ENCODE measurements at places on chromosomes 4 and X. TPM values are rescaled to one million over a fixed set of nuclear protein-coding genes. Genes with fewer than 3 reads are reported as not detected.

NPFFR2 gene
- not detected for total RNA-seq

GRCh38 chr4:86306816-86307215, 53.0 kb downstream of the MAPK10 start:
- DNase-seq: no peak
- no peaks in the 10 kb centered on the region for H3K27me3 ChIP-seq
- peaks cover 21% of the 10 kb centered on the region for H3K4me1 ChIP-seq
- H3K27ac ChIP-seq: no peak overlapping the region

DNA sequence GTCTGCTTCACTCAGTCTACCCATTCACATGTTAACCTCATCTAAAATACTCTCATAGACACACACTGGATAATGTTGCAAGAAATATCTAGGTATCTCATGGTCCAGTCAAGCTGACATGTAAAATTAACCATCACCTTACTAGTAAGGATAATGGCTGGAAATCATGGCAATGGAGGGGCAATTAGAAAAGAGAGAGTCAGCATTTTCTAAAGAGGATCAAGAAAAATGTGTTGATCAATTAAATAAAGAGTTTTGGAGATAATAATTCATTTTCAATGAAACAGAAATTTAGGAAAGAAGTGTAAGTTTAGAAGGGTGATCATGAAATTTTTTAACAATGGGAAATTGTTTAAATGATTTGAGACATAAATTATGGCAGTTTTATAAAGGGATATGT, 1914.1 kb upstream of the IGFBP7 start:
- no peaks in the 10 kb centered on the region for H3K27me3 ChIP-seq
- no peak overlapping the region for H3K27ac ChIP-seq
- H3K4me3 ChIP-seq: no peak overlapping the region
- DNase-seq: no peak
- no peaks in the 10 kb centered on the region for H3K4me1 ChIP-seq

- no peak overlapping the region for H3K4me3 ChIP-seq
- H3K4me1 ChIP-seq: no peaks in the 10 kb centered on the region
- no peaks in the 10 kb centered on the region for H3K27me3 ChIP-seq
- no peak for DNase-seq
- no peak overlapping the region for H3K27ac ChIP-seq
Measured at GRCh38 chr4:89438102-89438831, 130.7 kb upstream of the GPRIN3 start.

SERTM2 gene
- total RNA-seq: not detected

DNA sequence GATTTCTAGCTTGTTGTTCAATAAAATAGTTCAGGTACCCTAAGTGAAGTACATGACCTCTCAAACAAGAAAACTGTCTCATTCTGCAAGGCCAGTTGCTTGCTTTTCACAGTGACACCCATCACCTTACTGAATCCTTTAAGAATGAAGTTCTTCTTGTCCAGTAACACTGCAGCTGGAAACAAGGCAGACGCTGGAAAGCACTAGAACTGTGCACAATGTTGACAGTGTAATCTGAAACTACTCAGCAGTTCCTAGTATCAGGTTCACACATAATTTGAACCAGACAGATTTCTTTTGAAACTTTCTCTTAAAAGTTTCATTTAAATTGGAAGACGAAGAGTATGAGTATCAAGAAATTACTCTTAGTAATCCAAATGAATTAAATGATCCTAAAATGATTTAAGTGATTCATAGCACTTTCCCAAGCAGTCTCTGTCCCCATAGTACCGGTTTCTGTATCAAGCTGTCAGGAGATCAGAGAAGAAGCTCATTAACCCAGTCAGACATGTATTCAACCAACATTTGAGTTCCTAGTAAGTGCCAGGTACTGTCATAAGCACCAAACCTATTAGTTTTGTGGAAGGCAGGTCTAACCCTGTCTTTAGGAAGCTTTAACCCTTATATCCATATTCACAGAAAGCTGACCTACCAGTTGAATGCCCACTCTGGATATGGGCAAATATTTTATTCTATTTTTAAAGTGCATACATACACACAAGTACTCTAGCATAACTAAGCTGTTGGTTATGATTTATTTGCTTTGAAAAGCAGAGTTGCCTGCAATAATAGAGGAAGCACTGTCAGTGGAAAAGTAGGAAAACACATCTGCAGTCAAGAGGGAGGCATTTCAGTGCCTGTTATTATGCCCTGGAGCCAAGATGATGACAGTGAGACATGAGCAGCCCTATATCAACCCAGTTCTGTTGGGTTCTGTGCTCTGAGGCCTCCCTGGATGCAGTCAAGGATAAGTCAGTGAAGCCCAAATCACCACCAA, 63.6 kb downstream of the PALLD start:
- no peak overlapping the region for H3K27ac ChIP-seq
- no peaks in the 10 kb centered on the region for H3K36me3 ChIP-seq
- no peaks in the 10 kb centered on the region for H3K27me3 ChIP-seq
- no peaks in the 10 kb centered on the region for H3K4me1 ChIP-seq
- no peak for DNase-seq

DNA sequence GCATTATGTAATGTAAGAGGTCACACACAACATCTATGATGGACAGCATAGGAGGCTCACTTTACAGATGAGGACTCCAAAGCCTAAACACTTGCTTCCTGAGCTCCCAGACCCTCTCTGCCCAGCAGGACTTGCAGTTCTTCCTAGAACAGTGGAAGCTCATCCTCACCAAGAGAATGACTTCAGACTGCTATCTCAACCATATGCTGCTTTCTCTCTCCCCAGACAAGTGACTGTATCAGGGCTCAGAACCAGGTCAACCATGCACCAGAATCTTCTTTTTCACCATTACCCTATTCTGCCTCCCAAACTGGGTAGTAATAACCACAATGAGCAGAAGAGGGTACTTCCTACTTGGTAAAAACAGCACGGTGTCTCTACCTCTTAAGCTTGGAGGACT, 12.2 kb downstream of the RNF150 start:
- no peak for DNase-seq
- H3K27me3 ChIP-seq: no peaks in the 10 kb centered on the region
- no peaks in the 10 kb centered on the region for H3K36me3 ChIP-seq
- H3K4me1 ChIP-seq: peaks cover 4% of the 10 kb centered on the region

GRCh38 chrX:122703762-122704161, 480.3 kb upstream of the GRIA3 start:
- H3K4me1 ChIP-seq: no peaks in the 10 kb centered on the region
- H3K36me3 ChIP-seq: no peaks in the 10 kb centered on the region
- no peak for DNase-seq
- no peak overlapping the region for H3K27ac ChIP-seq

SLC10A4 gene
- total RNA-seq: not detected

DNA sequence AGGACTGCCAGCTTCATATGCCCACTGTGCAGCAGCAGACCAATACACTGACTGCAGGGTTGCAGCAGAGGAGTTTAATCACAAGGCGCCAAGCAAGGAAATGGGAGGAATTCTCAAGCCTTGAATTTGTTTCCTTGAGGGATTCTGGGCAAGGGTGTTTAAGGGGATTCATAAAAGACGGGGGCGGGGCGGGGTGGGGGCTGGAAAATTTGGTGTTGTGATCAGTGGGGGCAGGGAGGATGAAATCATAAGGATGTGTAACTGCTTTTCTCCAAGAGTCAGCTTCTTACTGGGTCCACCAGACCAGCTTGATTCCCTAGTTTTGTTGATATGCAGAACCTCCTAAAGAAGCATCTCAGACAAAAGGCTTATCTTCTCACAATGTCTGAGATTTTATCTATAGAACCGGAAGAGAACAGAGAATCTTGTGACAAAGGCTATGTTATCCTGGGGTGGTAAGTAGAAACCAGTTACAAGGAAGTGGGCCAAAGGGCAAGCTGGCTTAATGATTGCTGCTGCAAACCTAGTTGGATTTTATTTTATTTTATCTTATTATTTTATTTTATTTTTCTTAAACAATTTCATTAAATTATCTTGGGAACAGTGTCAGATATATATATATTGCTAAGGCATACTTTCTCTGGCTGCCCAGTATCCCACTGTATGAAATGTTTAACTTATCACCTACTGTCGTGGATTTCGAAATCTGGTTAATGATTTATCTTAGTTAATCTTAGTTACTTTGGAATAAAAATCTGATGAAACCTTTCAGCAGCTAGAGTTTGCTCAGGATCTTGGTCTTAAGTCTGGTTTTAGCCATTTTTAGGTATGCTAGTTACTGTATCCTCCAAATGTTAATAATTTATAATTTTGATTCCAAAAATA, 276.4 kb downstream of the RPA4 start:
- no peak for DNase-seq
- H3K4me1 ChIP-seq: no peaks in the 10 kb centered on the region
- no peak overlapping the region for H3K4me3 ChIP-seq
- no peak overlapping the region for H3K27ac ChIP-seq

DNA sequence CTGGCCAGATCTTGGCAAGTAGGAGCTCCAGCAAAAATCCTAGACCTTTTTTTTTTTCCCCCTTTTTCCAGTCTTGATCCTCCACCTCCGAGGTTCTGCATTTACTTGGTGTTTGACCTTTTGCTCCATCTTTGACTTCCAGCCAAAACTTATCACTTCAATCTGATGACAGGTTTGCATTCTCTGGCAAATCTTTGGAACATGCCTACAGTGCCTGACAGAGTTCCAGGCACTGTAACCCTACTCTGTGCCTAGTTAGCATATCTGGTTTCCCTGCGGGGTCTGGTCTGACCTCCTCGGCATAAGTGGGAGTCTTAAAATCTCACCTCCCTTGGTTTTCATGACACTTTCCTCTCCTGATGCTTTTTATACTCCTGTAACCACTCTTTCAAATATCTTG, 39.4 kb upstream of the NR3C2 start:
- H3K36me3 ChIP-seq: no peaks in the 10 kb centered on the region
- H3K27ac ChIP-seq: no peak overlapping the region
- no peaks in the 10 kb centered on the region for H3K27me3 ChIP-seq
- H3K4me1 ChIP-seq: no peaks in the 10 kb centered on the region
- DNase-seq: no peak
- no peak overlapping the region for H3K4me3 ChIP-seq

RNF150 gene
- total RNA-seq: 0.23 TPM

- H3K36me3 ChIP-seq: no peaks in the 10 kb centered on the region
- no peak overlapping the region for H3K4me3 ChIP-seq
- H3K27ac ChIP-seq: no peak overlapping the region
- no peak for DNase-seq
Measured at GRCh38 chrX:109822861-109823260, 89.8 kb upstream of the ACSL4 start.

DNA sequence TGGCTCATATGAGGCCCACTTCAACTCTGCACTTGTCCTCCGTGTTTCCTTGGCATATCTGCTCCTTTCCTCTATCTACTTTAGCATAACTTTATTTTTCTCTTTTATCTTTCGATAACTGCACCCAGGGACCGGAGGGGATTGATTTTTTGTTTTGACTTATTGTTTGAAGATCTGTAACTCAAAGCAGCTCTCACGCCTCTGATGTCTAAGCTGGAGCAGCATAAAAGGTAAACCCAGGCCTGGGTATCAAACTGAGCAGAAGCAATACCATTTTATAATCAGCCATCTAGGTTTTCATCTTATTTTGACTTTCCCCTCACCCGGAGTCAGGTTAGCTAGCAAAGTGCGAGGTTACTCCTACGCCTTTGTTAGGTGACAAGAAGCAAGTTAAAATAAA, 28.4 kb downstream of the LEF1 start:
- no peak overlapping the region for H3K27ac ChIP-seq
- H3K4me1 ChIP-seq: no peaks in the 10 kb centered on the region
- no peak for DNase-seq

DNA sequence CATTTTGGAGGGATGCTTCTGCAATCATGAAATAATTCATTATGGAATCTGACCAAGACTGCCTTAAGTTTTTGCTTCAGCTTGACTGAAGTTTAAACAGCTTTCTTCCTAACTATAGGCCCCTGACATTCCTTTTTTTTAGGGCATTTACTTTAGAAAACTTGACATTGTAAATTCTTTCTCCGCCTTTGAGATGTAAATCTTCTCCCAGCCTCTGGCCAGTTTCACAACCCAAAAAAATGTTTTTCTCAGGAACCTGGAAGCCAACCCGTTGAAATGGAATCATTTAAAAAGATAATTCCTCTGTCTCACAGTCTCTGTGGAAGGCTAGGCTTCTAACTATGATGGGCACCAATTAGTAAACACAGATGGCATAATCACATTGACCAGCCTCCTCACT, 710.4 kb upstream of the PABPC4L start:
- H3K4me1 ChIP-seq: no peaks in the 10 kb centered on the region
- no peaks in the 10 kb centered on the region for H3K27me3 ChIP-seq
- H3K27ac ChIP-seq: no peak overlapping the region
- no peaks in the 10 kb centered on the region for H3K36me3 ChIP-seq
- DNase-seq: no peak
- no peak overlapping the region for H3K4me3 ChIP-seq

KIT gene
- 1.4 TPM for total RNA-seq

- H3K4me3 ChIP-seq: no peak overlapping the region
- H3K4me1 ChIP-seq: no peaks in the 10 kb centered on the region
- H3K27ac ChIP-seq: no peak overlapping the region
- no peak for DNase-seq
- no peaks in the 10 kb centered on the region for H3K27me3 ChIP-seq
Measured at GRCh38 chr4:174928575-174929253, 10.6 kb downstream of the ADAM29 start.

DNA sequence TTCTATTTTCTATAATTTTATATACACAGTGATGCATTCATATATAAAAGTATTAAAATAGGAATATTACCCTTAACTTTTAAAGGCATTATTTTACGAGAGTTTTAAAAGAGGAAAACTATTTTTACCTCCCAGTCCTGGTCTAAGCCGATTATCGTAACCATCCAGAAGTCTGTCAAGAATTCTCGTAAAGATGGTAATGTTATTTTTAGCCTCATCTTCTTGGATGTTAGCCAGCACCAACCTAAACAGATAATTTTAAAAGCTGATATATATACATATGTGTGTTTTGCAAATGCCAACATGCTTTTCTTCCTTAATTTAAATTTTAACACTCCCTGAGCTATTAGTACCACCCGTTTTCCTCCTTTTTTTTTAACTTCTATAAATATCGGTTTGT, 4.0 kb downstream of the GABRA2 start:
- DNase-seq: no peak
- H3K27me3 ChIP-seq: no peaks in the 10 kb centered on the region
- H3K4me1 ChIP-seq: no peaks in the 10 kb centered on the region
- H3K36me3 ChIP-seq: no peaks in the 10 kb centered on the region

- DNase-seq: no peak
- no peaks in the 10 kb centered on the region for H3K36me3 ChIP-seq
- no peak overlapping the region for H3K4me3 ChIP-seq
- H3K4me1 ChIP-seq: no peaks in the 10 kb centered on the region
Measured at GRCh38 chrX:18377796-18378195, 23.3 kb upstream of the SCML2 start.

PAGE5 gene
- not detected for total RNA-seq

ENPEP gene
- 1.6 TPM for total RNA-seq

GRCh38 chr4:932713-933070, 432 bp downstream of the TMEM175 start:
- H3K27ac ChIP-seq: peak overlapping the region; percentile 91
- peaks cover 32% of the 10 kb centered on the region for H3K4me1 ChIP-seq
- H3K36me3 ChIP-seq: no peaks in the 10 kb centered on the region
- DNase-seq: no peak

- H3K27ac ChIP-seq: no peak overlapping the region
- H3K36me3 ChIP-seq: no peaks in the 10 kb centered on the region
- DNase-seq: no peak
- no peaks in the 10 kb centered on the region for H3K4me1 ChIP-seq
Measured at GRCh38 chrX:53077207-53078197, 4.7 kb upstream of the TSPYL2 start.
